Cardiac muscle cell (in vitro differentiated cells and primary cell): ENCODE measurements at places on chromosomes 12 and 14.

DNA sequence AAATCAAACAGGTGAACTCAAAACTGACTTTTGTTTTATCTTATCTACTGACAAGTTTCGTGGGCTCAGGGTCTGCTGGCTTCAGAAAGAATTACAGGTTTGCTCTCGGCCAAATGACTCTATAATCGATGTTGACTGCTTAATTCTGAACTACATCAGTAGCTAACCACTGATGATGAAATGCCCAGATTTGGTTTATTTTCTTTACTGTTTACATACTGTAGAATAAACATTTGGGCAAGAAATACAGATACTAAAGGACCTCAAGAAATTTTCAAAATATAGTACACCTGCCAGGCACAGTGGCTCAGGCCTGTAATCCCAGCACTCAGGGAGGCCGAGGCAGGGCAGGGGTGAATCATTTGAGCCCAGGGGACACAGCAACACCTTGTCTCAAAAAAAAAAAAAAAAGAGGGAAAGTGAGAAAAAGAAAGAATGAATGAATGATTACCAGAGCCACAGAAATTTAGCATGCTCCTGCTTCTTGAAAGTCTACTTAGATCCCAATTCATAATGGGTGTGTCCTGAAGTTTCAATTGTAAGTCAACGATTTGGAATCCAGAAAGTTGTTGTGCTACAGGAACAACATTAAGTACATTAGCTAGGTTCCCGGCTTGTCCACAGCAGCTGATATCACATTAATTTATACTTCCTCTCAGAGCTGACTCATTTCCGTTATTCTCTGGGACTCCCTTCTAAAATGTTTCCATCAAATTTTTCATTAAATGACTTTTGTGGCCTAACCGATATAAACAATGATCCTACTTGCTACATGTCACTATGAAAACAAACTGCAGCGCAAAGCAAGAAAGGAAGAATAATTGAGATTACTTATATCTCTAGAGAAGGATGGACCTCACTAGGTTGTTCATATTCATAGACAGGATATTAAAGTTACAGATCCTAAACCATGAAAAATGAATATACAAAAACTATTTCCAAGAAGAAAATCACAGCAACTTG is 134.3 kb downstream of the MED13L start:
- peak; percentile 68 for DNase-seq

DNA sequence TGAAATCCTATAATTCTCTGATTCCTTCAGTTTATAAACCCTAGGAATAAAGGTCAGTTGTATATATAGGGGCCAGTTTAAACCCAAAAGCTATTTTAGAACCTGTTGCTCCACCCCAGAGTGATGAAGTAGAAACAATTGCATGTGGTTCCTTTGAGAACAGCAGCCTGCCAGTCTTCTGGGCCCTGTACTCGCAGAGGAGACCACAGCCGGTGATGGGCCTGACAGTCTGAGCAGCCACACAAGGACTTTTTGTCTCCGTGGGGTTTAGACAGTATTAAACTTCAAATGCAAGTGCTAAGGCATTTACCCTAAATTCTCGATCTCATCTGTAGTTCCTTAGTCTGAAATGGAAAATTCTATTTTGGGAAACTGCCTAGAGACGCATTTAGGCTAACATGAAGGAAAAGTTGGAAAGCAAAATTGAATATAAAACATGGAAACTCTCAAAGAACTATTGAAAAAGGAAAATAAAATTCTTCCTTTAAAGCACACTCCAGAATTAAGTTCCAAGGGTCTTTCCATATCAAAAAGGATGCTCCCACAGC is 80.6 kb downstream of the PRICKLE1 start:
- no peak for DNase-seq

DNA sequence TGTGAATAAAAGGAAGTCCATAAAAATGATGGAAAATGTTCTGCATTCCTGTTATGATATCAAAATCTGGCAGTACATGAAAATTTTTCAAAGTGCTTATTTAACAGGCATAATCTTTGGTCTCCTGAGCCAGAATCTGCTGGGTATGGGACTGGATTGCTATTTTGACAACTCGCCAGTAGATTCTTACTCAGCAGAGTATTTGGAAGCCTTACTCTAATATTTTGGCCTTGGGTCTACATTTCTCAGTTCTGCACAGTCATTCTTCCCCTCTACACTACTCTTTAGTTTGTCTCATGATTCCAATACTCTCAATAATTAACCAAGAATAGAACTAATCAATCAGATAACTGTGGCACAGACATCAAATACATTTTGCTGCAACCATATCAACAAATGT is 1.1 kb upstream of the SLCO1B1 start:
- no peak for DNase-seq

DNA sequence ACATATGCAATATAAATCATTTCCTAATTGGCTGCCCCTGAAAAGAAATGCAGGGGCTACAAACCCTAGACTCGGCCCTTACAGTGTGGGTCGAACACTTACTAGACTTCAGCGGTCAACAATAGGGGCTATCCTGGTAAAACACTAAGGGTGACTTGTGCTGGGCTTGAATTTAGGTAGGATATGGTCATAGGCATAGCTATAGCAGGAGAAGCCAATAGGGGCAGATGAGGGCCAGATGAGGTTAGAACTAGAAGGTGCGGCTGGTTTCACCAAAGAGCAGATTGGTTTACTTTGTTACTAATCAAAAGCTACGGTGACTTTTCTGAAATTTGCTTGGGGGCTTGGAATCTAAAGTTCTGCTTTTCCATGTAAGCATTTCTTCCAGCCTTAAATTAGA is 282.3 kb upstream of the DIO2 start:
- no peak for DNase-seq

DNA sequence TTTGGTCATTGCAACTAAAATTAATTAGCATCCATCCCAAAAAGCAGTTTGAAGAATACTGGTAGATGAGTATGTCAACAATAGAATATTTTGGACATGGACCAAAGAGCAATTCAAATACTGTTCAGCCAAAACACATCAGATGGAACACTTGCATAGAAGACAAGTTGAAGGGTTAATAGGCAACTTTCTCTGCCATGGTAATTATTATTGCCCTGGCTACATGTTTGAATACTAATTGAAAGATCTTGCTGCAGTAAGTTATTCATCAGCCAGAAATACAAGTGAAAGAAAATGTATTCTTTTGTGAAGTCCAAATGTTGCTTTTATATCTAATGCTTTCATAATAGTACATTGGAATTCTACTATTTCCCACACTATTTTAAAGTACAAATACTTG is 10.1 kb downstream of the ANO6 start:
- no peak for DNase-seq

DNA sequence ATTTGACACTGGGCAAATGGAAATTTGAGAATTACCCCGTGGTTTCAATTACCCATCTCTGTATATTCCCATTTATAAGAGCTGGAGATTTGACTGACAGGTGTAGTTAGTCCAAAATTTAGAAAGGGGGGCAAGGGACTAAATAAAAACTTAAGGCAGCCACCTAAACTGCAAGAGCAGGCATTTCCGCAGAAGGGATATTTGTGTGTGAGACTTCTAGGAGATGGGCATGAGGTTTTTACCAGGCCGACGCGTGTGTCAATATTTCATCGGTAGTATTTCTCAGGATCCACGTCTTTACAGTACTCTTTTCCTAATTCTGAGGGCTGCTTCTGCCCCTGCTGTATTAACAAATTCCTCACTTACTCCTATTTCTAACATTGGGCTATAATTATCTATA is 1.4 kb downstream of the FAR2 start:
- no peak for DNase-seq

DNA sequence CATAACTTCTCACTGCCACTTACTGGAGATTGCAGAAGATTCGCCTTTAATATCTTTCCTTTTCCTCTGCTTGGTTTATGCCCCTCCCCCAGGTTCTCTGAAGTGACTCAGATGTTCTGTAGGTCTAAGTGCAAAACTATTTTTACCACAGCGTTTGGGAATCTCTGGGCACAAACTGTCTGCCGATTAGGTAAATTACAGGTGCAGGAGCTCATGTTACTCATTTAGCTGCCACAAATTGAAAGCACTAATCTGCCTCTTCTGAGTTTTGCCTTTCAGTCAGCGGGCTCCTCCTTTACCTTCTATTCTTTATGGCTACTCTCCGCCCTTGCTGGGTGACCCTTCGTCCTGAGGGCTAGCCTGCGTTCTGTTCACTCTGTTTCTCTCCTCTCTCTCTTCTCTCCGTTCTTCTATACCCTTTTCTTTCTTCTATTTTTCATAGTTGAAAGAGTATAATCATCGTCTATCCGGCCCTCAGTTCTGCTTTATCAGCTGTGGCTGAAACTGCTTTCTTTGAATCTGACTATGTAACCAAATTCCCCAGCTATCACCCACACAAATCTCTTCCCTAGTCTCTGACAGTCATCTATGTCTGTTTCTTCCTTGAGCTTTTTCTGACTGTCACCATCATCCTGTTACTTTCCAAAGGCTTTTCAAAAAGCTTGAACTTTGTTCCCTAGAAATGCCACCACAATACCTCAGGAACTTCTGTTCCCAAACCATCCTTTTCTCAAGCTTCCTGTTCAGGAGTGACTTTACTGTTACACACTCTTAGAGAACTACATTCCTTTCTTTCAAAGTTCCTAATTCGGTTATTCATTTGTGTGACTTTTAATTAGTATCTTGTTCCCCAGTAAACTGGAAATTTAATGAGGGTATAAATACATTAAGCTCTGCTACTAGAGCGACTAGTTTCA is 4.3 kb upstream of the MYF6 start:
- peak; percentile 12 for DNase-seq

- DNase-seq = peak; percentile 79
Observed at GRCh38 chr12:54220092-54220557, 31.3 kb upstream of the SMUG1 start.

GRCh38 chr14:64919618-64920017 is 5.4 kb downstream of the CHURC1 start:
- DNase-seq = no peak

- no peak for DNase-seq
Observed at GRCh38 chr12:50482571-50482970, 22.2 kb upstream of the DIP2B start.

DNA sequence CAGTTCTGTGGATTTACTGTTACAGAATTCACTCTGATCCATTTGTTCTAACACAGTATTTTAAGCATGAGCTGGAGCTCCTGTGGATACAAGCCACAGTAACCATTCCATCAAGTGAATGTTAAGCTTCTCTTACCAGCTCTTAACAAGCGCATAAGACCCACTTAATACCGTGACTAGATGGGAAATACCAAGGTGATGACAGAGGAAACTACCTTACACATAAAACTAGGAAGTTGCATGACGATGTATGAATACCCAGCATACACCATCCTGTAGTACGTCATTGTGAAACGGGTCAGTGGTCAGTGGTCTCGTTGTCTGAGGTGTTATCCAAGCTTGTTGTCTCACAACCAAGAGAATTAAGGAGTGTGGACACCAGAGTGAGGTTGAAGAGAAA is 2.0 kb upstream of the GALC start:
- no peak for DNase-seq

- no peak for DNase-seq
Observed at GRCh38 chr14:81605660-81606059, 72.0 kb upstream of the SEL1L start.

DNA sequence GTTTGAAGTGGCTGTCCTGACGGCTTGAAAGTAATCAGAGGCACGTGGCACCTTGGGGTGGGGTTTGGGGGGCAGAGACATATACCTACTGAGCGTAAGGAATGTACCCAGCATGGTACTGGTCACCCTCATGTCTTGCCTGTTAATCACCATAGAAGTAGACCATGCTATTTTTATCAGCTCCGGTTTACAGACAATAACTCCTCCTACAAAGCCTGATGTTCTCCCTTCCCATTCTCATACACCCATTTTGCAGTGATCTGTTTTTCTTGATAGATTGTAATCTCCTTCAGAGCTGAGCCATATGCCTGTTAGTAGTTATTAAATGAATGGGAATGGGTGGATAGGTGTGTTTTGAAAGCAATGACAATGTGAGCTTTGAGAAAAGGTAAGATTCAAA is 10.5 kb downstream of the EVL start:
- no peak for DNase-seq

- no peak for DNase-seq
Observed at GRCh38 chr14:72830786-72831594, 62.9 kb downstream of the DPF3 start.

DNA sequence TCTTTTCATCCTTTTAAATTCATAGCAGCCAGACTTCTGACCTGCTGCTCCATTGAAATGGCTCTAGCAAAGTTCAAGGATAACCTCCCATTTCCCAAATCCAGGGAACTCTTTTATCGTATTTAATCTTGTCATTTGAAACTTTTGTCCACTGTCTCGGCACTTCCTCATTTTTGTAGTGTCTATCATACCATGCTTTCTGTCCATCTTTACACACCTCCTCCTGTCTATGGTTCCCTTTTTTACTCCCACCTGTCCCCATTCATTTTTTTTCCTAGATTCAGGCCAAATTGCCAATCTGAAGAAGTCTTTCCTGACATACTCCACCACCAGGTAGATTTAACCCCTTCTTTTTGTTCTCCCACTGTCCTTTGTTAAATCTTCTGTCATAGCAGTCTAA is 31.0 kb downstream of the NFYB start:
- DNase-seq = no peak

- DNase-seq = peak; percentile 61
Observed at GRCh38 chr12:90543374-90543773, 411.6 kb downstream of the CCER1 start.

DNA sequence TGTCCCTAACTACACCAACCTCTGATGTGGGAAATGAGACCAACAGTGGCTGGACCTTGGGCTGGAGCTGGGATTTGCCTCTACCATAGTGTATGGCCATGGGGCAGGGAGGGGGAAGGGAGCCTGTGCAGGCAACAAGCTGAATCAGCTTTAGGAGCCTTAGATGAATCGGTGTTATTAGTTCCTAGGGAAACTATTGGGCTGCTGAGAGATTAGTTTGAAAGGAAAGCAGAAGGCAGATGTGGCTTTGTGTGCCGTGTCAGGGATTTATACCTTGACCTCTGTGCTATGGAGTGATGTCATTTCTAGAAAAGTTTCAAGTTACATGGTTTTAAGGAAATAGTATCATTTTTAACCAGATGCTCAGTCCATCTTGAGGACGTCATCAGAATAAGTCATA is 19.5 kb upstream of the GAS2L3 start:
- DNase-seq = peak; percentile 10

DNA sequence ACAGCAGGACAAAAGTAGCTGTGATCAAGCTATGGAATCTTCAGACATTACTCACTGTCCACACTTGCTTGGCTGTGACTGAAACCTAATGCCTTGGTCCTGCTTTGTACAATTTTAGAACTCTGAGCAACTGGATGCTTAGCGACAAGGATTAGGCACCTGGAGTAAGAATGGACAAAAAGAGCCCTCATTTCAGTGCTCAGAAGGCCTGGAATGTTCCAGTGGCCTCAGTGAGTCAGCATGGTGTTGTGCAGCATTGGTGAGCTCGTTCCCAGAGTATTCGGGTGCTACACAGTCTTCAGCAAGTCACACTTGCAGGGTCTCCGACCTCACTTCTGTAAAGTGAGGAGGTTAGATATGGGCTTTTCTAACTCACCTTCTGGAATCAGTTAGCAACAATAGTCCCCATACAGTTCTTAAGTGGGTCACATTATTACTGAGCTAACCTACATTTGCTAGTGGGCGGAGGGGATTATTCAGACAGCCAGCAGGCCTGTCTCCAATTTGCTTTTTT is 108.0 kb upstream of the MDM1 start:
- no peak for DNase-seq
